Iris pigment epithelial cell (primary cell): ENCODE measurements at places on chromosomes 4 and X.

DNA sequence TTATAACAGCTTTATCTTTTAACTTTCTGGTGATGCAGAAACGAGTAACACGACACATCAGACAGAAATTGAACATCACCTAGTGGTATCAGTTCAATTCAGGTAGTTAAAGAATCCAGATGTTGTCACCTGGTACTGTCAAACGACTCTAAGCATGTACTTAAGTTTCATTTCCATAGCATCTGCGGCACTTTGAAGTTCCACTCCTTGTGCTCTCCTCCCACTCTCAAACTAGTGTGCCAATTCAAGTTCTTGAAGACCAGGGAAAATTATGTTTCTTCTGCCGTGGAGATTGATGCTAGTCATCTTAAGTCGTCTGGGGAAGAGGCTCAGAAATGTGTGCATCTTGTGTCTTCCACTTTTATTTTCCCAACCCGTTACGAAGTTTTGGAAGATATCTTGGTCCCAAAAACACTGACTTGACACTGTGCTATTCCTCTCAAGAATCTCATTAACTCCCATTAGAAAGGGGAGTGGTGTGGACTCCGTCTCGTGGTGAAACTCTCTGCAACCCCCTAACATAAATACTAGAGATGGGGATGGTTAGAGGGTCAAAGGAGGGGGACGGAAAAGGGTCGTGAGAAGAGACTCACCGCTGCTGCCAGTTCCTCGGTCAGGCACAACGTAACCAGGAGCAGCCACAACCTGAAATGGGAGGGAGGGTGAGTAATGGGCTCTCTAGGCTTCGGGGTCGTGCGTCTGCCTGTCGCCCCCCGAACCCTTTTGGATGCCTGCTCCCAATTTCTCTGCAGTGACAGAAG lies 693 bp downstream of the COL4A6 start:
- DNase-seq, result peak; percentile 25

- DNase-seq, result peak; percentile 32
Observed at GRCh38 chrX:70044541-70045245, 5.0 kb downstream of the AWAT2 start.

- no peak for DNase-seq
Observed at GRCh38 chrX:19774905-19775304, 112.5 kb downstream of the SH3KBP1 start.

- peak; percentile 18 for DNase-seq
Observed at GRCh38 chr4:86825511-86825910, 23.7 kb downstream of the SLC10A6 start.
